ENCODE measurements at places on chromosomes 4 and X.

- no peak for DNase-seq
These were observed 180.0 kb downstream of the SH3KBP1 start for GRCh38 chrX:19707246-19707871.

- peak; percentile 60 for DNase-seq
These were observed 265.9 kb downstream of the ADAMTS3 start for GRCh38 chr4:72302981-72303704.

GRCh38 chrX:22081475-22082092, 49.5 kb downstream of the PHEX start:
- DNase-seq, result peak; percentile 53

GRCh38 chr4:30722092-30722358, 1.9 kb downstream of the PCDH7 start:
- DNase-seq, result no peak

DNA sequence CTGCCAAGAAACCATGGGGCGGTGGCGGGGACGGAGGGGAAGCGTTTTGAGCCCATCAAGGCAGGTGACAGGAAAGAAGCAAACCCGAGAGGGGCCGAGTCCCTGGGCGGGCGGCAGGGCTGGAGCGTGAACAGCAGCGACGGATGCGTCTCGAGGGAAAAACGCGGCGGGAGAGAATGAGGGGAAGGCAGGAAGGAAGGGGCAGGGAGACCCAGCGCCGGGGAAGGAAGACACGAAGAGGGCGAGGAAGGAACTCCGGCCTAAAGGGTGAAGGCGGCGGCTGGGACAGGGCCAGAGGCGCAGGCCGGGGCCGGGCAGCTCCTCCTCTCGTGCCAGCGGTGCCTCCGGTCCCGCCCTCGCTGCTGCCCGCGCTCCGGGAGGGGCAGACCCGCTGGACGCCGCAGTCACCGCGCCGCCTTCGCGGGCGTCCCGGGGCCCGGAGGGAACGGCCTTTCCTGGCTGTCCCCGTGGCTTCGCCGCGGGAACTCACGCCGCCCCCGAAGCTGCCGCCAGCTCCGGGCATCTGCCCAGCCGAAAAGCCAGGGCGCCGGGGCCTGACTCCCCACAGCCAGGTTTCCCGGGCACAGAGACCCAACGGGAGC, 751 bp upstream of the RGS12 start:
- peak; percentile 80 for DNase-seq

DNA sequence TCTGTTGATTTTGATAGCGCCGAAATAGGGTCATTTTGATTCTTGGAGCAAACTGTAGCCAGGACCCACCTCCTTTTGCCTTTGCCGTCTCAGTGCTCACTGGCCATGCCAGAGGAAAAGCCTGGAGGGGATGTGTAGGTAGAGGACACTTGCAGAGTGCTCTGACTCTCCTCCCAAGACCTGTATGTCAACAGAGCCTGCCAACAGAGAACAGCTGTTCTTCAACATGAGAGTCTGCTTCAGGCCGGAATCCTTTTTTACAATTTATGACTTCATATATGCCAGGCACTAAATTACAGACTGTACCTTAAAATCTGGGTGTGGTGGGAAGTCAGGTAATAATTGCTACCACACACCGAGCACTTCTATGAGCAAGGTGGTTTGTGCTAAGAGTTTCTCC, 94.2 kb downstream of the KDR start:
- DNase-seq, result no peak

DNA sequence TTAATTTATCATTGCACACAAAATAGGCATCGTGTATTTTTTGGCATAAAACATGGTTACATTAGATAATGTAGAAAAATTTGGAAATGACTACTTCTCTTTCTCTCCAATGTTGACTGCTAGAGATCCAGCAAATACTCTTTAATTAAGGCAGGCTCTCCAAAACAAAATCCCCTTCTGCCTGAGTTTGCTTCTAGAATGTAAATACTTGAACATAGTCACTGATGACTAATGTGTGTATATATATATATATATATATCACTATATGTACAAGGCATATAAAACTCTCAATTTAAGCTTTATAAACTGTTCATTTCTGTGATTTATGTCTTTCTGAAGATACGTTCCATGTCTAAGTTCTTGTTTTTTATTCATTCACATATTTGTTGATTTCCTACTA, 67.2 kb upstream of the CAMK2D start:
- DNase-seq, result no peak
